Caco-2 (cell line): ENCODE measurements at places on chromosomes 5 and 9. TPM values are rescaled to one million over a fixed set of nuclear protein-coding genes. Genes with fewer than 3 reads are reported as not detected.

DNA sequence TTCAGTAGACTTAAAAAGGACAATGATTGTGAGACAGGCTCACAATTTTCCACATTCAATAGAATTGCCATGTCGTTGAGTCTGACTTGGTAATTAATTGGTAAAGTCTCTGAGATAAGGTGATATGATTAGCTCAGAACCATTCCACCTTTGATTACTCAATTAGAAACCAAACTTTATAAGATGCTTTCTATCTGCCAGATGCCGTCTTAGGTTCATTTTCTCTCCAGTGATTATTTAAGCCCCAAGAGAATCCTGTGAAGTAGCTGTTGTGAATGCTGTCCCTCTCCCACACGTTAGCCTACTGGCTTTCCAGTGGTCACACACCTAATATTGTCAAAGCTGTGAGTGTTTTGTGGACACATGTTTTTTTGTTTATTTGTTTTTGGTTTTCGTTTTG, 528.9 kb upstream of the ZNF462 start:
- no peak for DNase-seq

Gene DNAI1
- total RNA-seq, result 0.52 and 0.67 TPM in 2 replicates

DNA sequence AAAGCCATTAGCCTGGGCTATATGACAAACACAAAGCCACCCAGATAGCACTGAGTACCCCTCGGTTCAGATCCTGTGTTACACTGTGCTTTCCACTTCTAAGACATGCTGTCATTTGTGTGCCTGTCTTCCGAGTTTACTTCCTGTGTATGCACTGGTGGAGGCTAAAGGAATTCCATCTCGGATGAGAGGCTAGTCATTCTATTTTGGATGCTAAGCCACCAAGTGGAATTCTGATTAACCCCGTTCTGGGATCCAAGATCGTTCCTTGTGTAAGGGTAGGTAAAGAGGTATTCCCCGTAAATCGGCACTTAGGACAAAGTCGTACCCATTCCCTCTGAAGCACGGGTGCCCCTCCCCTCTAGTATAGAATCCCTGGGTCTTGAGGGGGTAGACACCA, 8.7 kb downstream of the PROP1 start:
- DNase-seq, result no peak

Gene IFNA17
- not detected in 2 replicates for total RNA-seq

DNA sequence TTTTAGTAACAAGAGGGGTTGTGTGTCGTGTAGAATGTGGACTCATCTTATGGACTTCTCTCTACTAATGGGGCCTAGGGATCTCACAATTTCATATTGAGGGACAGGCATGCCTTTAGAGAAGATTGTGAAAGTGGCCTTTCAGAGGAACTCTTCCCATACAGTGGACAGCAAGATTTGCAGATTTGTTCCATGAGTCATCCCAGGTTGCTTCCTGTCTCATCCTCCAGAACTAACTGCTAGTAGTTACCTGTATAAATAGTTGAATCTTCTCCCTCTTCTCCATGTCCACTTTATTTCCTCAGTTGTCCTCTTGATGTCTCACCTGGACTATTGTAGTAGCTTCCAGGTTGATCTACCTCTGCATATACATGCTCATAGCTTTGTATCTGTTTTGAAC, 997.5 kb upstream of the CTNND2 start:
- no peak for DNase-seq

DNA sequence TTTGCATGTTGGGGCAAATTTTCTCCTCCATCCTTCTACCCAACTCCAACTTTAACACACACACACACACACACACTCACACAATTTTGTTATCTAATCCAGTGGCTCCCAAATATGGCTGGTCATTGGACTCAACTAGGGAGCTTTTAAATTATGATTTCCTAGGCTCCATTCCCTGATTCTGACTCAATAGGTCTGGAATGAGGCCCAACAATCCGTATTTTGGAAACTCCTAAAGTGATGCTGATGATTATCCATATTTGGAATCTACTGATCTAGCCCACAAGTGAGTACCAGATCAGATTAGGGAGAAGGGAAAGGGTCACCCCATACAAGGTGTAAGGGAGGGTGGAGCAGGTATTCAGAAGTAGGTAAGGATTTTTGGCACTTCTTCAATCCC, 309.7 kb downstream of the TLE1 start:
- no peak for DNase-seq

DNA sequence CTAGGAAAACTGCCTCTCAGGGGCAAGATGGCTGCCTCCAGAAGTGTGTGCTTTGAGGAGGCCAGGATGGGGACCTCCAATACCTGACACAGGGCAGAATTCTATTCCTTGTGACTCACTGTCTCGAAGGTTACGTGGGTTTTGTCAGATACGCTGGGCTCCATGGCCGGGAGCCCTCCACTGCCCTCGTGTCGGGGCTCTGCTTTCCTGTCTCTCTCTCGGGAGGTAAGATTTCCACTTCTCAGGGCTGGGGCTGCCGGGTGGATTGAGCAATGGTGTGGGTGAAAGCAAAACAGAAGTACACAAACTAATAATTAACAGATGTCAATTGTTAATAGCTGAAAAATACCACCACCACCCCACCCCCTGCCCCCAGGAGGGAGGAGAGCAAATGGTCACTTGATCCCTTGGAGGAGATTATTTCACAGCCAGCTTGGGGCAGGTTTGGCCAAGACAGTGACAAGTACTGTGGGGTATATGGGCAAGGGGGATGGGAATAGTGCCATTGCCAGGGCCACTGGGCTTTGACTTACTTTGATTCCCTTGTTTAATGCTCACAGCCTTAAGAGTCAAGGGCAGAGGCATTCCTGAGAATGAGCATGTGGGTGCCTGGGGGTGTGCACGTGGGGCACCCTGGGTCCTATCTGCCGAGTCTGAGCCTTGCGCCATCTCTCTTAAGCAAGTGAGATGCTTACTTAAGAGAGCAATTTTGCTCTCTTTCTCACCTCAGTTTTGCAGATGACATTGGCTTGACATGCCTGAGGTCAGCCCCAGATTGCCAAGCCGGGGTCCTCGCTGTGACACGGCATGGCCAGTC, 28.8 kb upstream of the DAB2IP start:
- DNase-seq, result no peak

GRCh38 chr5:142727735-142728047, 41.8 kb upstream of the FGF1 start:
- no peak for DNase-seq

Gene POU5F2
- total RNA-seq, result 0.59 and 0.95 TPM in 2 replicates

DNA sequence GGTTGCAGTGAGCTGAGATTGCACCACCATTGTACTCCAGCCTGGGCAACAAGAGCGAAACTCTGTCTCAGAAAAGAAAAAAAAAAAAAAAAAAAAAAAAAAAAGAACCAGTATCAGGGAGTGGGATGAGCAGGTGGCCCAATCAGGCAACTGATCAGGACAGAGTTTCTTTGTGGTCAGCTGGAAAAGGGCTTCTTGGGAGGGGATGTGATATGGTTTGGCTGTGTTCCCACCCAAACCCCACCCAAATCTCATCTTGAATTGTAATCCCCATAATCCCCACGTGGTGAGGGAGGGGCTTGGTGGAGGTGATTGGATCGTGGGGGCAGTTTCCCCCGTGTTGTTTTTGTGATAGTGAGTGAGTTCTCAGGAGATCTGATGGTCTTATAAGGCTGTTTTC, 4.7 kb upstream of the GCNT1 start:
- no peak for DNase-seq

GRCh38 chr5:166562246-166562645, 1729.2 kb upstream of the WWC1 start:
- no peak for DNase-seq

GRCh38 chr5:81058121-81058520, 98.0 kb downstream of the RASGRF2 start:
- no peak for DNase-seq

DNA sequence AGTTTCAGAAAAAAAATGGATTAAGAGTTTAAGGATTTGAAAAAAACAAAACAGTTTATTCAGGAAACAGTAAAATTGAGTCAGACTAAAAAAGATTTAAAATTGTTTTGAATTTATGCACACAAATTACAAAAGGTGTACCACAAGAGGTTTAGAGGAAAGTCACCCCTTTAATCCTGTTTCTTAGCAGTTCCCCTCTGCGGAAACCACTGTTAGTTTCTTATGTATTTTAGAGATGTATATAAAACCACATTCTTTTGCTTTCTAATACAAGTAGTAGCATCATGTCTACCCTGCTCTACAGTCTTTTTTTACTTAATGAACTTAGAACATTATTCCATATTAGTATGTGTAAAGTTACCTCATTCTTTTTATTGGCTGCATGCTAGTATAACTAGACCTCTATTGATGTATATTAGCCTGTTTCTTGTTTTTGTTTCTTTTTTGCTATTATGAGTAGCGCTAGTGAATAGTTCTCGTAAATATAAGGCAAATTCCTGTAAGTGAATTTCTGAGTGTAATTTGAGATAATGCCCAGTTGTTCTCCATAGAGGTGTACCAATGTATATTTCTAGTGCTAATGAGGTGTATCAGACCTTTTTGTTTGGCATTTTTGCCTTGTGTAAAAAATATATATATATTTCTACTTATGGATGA, 20.0 kb downstream of the GPBP1 start:
- DNase-seq, result no peak

DNA sequence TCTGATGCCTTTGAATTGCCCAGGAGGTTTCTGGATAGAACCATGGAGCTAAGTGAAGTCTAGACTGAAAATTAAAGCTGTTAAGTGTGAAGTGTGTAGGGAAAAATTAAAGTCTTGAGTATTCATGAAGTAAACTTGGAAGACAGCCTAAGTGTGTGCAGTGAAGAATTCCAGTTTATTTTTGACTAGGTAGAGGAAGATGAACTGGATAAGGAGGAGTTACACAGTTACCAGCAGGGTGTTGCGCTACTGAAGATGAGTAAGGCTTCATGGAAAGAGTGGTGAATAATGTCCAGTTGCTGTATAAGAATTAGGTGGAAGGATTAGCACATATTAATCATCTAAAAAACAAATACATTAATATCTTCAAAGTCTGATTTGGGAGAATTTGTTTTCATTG, 5.7 kb upstream of the CHD1 start:
- DNase-seq, result no peak

DNA sequence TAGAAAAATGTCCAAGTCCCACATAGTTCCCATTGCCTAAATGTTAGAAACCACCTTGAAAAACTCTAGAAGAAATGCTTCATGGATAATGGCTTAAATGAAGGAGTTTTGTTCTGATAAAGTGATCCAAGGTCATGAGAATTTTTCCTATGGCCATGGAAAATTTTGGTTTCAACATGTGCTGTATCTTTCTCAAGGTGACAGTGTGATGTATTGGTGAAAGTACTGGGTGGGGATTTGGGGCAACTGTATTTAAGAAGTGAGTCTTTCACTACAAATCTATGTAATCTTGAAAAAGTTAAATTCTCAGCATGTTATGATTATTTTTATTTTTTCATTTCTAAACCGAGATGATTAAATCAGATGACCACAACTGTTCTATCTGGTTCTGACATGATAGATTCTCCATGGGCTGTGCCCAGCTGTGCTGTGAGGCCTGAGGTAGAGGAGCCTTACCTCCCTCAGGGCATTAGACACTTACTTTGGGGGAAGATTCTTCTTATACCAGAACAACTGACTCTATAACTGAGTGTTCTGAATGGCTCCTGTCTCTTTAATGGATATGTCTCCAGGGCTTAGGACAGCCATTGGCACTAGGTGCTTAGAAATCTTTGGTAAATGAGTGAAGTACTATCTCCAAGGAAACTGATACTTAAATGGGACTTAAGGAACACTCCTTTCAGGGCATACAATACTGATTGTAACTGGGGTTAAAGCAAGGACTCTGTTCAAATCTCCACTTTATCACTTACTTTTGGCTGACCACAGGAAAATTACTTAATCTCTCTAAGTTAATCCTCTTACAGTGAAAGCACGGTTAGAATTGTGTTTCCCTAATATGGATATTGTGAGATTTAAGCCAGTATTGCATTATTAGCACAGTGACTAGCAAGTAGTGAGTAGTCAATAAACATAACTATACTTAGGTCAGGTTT, 397.4 kb upstream of the MEF2C start:
- DNase-seq, result no peak

- no peak for DNase-seq
Observed at GRCh38 chr9:137836151-137836830, 41.3 kb upstream of the CACNA1B start.

Gene GRXCR2
- 0.16 TPM in 1 of 2 replicates, not detected in the other for total RNA-seq

DNA sequence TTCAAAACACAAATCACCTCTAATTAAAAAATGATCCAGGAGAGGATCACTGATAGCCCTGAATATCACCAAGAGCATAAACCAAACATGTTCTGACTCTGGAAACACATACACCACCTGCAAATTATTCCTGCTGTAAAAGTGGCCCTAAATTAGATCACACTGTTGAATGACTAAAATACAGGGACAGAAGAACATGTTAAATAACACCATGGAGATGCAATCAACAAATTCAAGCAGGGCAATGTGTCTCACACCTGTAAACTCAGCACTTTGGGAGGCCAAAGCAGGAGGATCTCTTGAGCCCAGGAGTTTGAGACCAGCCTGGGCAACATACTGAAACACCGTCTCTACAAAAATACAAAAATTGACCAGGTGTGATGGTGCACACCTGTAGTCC, 18.2 kb upstream of the SPOUT1 start:
- DNase-seq, result no peak

- DNase-seq, result no peak
Observed at GRCh38 chr5:102622262-102622661, 123.5 kb upstream of the SLCO6A1 start.

GRCh38 chr5:169876386-169876785, 103.9 kb downstream of the INSYN2B start:
- no peak for DNase-seq

Gene SLIT3
- 2.0 and 2.1 TPM in 2 replicates for total RNA-seq

Gene SLC24A2
- total RNA-seq, result 0.07 TPM in 1 of 2 replicates, not detected in the other

Gene FYB1
- 0.60 and 1.3 TPM in 2 replicates for total RNA-seq

- DNase-seq, result no peak
Observed at GRCh38 chr9:130885484-130886375, 10.9 kb downstream of the QRFP start.

- DNase-seq, result no peak
Observed at GRCh38 chr9:93260263-93261066, 76.5 kb downstream of the WNK2 start.

DNA sequence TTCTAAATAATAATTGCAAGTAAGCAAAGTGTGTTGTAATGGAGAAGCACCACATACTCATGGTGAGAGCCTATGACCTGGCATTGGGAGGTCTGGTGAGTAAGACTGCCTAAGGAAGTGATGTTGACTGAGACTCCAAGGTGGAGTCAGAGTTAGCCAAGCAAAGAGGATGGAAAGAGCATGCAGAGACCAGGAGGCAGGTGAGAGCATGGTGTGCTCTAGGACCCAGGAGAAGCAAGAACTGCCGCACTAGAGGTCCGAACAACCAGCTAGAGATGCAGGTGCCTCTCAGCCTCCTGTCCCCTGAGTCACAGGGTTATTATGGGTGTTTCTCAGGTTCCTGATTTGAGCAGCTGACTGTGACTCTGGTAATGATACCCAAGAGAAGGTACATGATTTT, 27.3 kb downstream of the ANP32B start:
- DNase-seq, result no peak

GRCh38 chr5:16626696-16627264, 10.0 kb upstream of the RETREG1 start:
- no peak for DNase-seq

GRCh38 chr5:32067774-32068470, 106.2 kb downstream of the GOLPH3 start:
- no peak for DNase-seq
